ENCODE measurements at places on chromosomes 12 and 14.

GRCh38 chr12:121212875-121213274 lies 2.9 kb downstream of the P2RX4 start:
- DNase-seq: no peak

DNA sequence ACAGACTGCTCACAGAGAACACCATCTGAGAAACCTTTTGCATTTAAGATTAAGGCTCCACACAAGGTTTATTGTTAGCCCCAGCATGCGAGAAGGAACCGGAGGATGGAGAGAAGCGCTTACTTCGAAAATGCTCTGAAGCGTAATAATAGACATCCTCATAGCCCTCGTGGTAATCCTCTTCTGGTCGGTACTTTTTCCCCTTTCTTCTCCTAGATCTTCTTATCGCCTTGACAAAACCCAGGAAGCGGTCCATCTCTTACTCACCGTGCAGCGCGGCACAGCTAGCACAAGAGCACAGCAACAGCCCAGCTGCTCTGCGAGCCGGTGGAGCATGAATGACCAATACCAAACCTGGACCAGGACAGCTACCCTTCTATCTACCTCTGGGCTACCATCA lies 125.1 kb upstream of the GRIP1 start:
- no peak for DNase-seq

- no peak for DNase-seq
These were observed 1093.7 kb downstream of the SLC6A15 start for GRCh38 chr12:83818881-83819280.

DNA sequence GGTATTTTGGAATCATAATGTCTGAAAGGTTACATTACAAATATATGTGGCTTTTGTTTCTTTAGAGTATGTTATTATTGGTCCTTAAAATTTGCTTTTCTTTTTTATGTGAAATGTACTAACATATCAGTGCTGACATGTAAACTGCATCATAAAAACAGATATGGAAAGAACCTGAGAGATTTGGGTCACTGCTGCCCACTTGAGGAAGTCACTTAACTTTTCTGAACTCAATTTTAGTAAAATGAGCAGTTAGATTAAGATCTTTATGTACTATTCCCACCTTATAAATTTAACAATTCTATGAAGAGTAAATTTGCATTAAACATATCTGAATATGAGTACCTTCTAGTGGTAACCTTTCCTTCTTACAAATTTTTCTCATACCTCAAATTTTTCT lies 7.5 kb downstream of the PTGR2 start:
- no peak for DNase-seq

DNA sequence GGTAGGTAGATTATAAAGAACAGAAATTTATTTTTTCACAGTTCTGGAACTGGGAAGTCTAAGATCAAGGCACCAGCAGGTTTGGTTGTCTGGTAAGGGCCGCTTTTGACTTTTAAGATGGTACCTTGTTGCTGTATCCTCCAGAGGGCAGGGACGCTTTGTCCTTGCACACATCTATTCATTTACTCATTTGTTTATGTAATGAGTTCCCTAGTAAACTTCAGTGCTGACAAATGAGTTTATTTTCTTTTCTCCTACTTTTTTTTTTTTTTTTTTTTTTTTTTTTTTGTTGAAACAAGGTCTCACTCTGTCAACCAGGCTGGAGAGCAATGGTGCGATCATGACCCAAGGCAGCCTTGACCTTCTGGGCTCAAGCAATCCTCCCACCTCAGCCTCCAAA lies 195.7 kb downstream of the FBXL14 start:
- DNase-seq: no peak

GRCh38 chr12:25200703-25201102 lies 5.7 kb downstream of the ETFRF1 start:
- no peak for DNase-seq

GRCh38 chr12:46370380-46370734 lies 2.2 kb downstream of the SLC38A2 start:
- no peak for DNase-seq

DNA sequence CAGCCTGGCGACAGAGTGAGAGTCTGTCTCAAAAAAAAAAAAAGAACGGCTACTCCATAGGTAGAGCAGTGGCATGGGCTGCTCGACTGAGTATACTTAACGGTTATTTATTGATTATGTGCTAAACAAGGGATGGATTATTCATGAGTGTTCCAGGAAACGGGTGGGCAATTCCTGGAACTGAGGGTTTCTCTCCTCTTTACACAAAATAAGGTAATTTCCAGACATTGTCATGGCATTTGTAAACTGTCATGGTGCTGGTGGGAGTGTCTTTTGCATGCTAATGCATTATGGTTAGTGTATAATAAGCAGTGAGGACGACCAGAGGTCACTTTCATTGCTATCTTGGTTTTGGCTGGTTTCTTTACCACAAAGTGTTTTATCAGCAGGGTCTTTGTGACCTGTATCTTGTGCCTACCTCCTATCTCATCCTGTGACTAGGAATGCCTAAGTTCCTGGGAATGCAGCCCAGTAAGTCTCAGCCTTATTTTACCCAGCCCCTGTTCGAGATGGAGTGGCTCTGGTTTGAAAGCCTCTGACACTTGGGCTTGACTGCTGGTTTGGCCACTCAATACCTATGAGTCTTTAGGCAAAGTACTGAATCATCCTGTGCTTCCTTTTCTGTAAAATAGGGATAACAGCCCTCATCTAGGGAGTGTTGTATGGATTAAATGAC lies 3.2 kb downstream of the DGLUCY start:
- no peak for DNase-seq

- DNase-seq: no peak
These were observed 12.9 kb downstream of the SYNE3 start for GRCh38 chr14:95503365-95504134.

DNA sequence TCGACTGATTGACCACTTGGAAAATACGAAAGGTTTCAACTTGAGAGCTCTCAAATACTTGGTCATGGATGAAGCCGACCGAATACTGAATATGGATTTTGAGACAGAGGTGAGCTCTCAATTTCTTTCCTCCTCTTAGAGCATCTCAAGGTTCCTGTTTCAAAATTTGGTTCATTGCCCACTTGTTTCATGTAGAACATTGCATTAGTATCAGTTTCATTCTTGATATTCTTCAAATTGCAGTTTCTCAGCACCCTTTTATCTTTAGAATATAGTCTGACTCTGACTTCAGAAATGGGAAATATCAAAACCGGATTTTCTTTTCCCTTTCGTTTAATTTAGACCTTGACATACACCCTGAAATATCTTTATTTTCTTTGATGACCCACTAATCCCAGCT lies 8.8 kb downstream of the DDX47 start:
- DNase-seq: no peak

- no peak for DNase-seq
These were observed 217.0 kb downstream of the SLC25A21 start for GRCh38 chr14:36955376-36955775.

GRCh38 chr14:96783043-96783914 lies 13.9 kb upstream of the VRK1 start:
- DNase-seq: peak; percentile 38

DNA sequence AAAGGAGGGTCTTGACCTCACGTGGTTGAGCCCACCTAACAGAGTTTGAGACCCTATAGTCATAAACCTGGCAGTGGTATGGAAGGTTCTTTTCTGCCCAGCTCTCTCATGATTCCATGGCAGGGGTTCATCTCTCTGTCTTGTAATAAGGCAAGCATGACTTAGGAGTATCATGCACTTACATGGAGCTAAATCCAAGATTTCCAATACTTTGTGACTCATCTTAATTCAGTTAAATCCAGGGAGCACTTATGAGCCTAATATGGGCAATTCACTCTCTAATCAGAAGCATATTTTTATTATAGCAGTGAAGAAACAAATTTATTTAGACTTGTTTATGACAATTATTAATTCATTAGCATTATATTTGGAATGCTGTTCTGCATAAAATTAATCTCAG lies 131.8 kb upstream of the CPSF6 start:
- no peak for DNase-seq

DNA sequence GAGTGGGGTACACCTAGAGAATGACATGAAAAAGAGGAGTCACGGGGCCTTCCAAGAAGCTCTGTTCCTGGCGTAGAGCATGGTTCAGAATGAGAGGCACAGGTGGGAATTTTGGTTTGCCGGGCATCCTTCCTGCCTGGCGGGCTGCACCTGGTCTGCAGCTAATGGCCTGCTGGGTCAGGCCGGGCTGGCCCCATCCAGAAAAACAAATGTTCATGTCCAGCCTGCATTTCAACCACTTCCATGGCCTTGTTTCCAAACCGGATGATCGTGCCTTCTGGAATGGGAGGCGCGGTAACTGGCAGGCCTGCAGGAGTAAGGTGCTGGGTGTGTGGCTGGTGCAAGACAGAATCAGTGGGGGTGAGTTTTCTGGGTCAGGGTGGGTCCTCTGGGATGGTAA lies 14.4 kb downstream of the TEAD4 start:
- no peak for DNase-seq

DNA sequence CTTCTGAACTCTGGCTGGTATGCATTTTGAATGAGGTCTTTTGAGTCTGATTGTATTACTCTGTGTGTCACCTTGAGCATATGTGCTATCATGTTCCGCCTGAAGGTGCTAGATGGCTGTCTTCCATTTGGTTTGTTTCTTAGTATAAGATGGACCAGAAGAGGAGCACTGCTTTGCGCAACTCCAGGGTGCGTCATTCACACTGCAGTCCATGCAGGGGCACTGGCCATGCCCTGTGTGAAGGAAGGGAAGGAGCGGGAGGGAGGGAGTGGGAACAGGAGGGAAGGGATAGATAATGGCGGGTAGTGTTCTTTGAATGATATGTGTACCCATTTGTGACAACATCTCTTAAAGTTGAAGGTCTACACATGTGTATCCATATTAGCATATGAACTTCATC lies 8.2 kb downstream of the ZFHX2 start:
- DNase-seq: no peak

- no peak for DNase-seq
These were observed 20.9 kb downstream of the SDSL start for GRCh38 chr12:113443030-113443539.

DNA sequence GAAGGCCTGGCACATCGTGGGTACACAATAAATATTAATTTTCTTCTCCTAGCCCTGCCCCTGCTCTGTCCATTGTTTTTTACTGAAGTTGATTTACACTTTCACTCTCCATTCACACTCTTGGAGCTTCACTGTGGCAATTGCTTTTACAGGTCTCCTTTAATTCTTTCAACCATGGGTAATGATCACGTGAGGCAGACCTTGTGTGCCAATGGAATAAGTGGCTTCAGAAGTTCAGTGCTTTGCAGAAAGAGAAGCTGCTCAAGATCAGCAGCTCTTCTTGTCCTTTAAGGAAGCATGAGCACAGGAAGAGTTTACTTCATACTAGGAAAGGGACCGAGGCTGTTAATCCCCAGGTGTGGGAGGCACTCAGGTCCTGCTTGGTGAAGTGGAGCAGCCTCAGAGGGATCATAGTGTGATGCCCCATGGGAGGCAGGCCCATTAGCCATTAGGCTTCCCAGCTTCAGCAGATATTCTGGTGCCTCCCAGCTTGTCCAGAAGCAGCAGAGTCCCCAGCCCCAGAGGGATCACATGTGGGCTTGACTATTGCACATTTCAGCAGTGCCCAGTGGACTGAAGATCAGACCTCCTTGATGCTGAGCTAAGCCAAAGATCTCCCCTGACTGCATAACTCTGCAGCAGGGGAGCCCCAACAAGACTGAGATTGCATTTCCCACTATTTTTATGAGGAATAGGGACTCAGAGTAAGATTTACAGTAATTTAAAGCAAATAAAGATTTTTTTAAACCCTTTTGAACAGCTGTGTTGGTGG lies 5.0 kb upstream of the SLC35F4 start:
- DNase-seq: no peak

DNA sequence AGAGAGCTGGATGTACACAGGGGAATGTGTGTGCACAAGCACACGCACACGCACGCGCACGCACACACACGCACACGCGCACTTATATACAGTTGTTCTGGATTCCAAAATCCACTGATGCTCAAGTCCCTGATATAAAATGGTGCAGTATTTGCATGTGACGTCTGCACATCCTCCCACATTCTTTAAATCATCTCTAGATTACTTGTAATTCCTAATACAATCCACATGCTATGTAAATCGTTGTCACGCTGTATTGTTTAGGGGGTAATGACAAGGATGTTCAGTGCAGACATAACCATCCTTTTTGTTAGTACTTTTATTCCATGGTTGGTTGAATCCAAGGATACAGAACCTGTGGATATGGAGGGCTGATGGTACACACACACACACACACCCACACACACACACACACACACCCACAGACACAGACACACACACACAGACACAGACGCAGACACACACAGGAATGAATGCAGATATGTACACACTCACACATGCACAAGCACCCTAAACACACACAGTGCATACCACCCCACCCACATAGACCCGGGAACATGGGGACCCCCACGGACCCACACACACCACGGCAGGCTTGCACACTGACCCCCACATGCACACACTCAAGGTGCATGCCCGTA lies 188.5 kb upstream of the PRMT8 start:
- no peak for DNase-seq

DNA sequence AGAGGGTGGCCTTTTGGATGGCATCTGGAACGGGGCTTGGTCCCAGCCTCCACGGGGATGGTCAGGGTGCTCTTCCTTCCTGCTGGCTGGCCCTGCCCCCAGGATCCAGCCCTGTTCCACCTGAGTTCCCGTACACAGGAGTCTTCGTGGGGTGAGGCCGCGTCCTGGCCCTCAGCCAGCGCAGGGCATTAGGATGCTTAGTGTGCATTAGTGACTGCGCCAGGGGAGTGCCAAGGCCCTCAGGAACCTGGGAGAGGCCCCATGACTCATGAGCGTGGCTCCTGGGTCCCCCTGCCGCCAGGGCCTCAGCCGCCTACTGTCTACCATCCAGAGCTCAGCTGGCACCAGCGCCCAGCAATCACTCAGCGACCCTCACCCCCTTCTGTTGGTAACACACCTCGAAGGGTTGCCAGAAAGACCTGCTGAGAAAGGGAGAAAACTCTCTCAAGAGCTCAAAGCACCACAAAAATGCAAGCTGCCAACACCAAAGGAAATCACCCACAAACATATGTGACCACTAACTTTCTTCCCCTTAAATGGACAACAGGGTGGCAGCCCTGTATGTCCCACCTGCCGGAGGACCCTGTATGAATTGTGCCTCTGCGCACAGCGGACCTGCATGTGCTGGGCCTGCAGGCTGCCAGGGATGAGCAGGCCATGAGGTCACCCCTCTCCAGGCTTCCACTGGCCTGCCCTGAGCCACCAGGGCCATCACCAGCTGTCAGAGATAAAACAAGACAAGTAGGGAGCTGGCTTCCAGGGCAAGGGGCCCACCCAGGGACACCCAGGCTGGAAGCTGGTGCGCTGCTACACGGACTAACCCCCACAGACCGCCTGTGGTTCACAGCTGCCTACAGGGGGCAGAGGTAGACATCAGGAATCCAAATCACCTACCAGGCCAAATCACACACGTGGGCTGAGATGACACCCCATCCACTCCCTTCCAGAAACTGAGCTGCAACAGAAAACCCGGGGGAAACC lies 28.7 kb downstream of the CCDC85C start:
- DNase-seq: peak; percentile 89

GRCh38 chr12:21456291-21456780 lies 18.9 kb downstream of the PYROXD1 start:
- DNase-seq: no peak

DNA sequence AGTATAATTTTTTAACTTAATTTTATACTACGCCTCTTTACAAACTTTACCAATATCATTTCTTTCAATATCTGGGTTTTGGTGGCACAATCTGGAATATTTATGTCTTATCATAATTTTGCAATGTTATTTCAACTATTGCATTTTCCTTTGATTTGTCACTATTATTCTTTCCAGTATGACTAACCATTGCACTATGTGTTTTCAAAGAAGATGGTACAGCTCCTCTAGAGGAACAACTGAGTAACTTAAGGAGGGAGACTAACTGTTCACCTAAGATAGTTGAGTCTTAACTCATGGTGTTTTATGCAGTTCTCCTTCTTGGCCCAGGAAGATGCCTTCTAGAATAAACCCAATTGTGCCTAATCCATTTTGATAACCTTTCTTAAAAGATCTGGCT lies 60.5 kb upstream of the KIF21A start:
- DNase-seq: peak; percentile 36
